ENCODE measurements at places on chromosomes 16 and 17.

GRCh38 chr16:88058817-88059216 lies 107.6 kb downstream of the BANP start:
- no peak for DNase-seq

DNA sequence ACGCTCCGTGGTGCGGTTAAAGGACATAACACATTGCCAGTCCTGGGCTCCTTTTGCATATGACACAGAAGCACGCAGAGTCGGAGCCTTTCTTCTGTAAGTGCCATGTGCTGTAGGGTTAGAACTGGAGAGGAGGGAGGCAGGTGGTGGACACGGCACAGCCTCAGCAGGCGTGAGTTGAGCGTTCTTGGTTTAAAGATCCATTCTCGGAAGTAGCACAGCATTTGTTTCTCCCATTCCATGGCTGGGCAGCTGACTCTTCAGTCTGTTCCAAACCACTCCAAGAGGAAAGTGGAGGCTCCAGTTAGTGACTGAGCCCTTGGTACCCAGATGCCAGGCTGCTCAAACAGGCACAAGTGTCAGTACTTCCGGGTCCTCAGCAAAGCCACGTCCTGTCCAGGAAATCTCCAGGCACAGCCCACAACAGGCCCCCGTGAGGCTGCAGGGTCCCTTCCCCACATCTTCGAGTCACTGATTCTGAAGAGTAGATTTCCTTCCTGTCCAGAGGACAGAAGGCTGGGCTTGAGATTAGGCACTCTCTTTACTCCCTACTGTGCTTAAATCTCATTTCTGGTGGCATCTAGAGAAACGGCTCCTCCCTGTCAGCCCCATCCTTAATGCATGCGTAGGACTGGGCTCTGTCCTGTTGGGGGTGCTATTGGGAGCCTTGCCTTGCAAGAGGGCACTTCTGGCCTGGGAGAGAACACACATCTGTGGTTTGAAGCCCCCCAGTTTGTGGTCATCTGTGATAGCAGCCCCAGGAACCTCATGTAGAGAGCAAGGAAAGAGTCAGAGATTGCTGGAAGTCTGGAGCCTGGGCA lies 39.6 kb upstream of the NAT9 start:
- DNase-seq, result no peak

GRCh38 chr16:49899991-49900695 lies 44.2 kb upstream of the ZNF423 start:
- no peak for DNase-seq

GRCh38 chr17:6831661-6832263 lies at the start of gene TEKT1:
TSS of gene TEKT1 (minus strand) at chr17:6831729. CDS start at chr17:6830376, 1,353 bp downstream.
- peak; percentile 89 for DNase-seq

- no peak for DNase-seq
These were observed 14.1 kb downstream of the RAD51C start for GRCh38 chr17:58706351-58707140.

DNA sequence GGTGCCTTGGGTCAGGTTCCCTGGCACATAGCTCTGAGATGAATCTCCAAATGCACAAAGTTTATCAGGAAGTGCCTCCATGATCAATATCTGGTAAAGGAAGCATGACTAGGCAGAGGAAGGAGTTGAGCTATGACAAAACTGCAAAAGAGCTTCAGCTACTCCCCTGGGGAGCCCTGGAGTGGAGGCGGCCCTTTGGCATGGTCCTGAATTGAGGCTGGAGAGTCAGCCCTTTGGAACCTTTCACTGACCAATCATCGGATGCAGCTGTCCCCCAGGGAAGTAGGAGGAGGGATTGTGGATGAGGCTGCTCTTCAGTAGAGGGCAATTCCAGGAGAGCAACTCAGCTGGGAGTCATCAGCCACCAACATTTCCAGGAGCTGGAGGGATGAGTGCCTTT lies 46.1 kb upstream of the NLRP1 start:
- peak; percentile 20 for DNase-seq
